Suppressor macrophage (primary cell): ENCODE measurements at places on chromosomes 1 and 21.
A peak's percentile ranks its signal among the peaks of the same experiment; 100 is the strongest.

DNA sequence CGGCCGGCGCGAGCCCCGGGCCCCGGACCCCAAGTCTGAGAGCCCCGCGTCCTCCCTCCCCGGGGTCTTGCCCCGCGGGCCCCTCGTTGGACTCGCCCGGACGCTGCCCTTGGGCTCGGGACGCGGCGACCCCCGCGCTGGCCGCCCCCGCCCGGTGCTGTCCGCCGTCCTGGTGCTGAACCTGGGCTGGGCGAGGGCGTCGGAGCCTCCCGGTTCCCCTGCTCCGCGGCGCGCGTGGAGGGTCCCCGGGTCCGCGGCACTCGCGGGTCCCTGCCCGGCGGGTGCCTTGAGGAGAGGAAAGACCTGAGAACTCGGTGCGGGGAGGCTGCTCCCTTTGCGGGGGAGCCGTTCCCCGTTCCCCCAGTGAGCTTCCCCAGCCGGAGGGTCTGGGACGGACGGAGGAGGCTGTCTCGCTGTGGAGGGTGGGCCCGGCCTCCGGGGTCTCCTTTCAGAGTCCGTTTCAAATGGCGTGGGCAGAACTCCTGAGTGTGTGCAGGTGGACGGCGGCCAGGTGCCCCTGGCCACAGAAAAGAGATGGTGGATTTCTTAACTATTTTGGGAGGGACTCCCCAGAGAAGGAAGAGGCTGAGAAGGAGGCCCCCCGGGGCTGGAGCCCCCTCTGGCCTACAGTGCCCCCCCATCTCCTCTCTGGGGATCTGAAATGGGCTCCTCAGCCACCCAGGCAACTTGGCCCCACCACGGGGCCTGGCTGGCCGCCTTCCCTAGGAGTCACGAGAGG is 595 bp downstream of the GABRD start:
- DNase-seq, result no peak

- no peak for DNase-seq
Observed at GRCh38 chr1:34066981-34067603, 97.9 kb downstream of the CSMD2 start.

DNA sequence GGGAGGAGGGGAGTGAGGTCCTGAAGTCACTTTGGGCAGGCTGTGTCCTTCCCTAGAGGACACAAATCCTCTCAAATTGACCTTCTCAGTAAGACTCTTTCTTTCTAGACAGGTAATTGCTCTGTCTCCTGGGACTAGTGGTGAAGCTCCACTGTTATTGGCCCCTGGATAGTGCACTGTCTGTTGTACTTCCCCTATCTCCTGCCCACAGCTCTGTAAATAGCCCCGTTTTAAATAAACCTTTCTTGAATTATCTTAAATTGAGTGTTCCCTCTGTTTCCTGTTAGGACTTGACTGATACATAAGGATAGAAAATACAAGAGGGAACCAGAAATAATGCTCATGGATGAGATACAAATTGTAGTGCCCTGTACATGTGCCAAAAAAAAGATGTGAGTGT is 229.5 kb upstream of the USP24 start:
- DNase-seq, result no peak

DNA sequence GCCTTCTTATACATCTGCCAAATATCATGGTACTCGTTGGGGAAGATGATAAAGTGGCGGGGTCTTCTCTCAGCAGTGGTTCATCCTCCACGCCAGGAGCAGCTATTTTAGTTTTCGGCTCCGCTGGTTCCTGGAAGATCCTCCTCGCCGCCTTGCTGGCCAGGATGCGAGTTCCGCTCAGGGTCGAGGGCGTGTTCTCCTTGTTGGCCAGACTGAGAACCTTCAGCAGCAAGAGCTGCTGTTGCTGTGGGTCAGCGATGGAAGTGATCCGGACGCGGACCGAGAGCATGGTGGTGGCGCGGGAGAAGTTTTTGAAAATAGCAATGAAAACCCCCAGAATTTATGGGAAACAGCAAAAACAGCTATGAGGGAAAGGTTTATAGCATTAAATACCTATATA is 11.4 kb upstream of the CFAP126 start:
- DNase-seq, result no peak

DNA sequence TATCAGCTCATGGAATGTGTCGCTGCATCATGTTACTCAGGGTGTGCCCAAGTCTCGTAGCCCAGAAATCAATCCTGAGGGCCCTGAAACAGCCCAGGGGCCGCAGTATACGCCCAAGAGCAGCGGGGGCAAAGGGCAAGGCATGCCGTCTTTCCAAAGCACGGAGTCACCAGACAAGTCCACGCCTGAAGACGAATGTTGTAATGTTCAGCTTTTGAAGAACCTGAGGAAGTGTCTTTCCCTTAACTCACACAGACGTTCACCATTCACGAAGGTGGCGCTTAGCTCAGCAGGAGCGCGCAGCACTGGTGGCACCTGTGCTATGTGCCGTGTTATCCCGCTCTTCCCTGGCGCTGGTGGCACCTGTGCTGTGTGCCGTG is 18.8 kb upstream of the PWP2 start:
- no peak for DNase-seq

DNA sequence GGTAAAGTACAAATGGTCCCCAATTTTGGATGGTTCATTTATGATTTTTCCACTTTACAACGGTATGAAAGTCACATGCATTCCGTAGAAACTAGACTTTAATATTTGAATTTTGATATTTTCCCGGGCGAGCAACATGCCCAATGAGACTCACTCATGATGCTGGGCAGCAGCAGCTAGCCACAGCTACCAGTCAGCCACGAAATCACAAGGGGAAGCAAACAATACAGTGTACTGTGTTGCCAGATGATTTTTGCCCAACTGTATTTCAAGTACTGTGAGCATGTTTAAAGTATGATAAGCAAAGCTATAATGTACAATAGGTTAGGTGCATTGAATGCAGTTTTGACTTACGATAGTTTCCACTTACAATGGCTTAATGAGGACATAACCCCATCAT is 266.8 kb downstream of the VAV3 start:
- DNase-seq, result no peak

GRCh38 chr1:19650416-19651140 is 6.5 kb downstream of the NBL1 start:
- no peak for DNase-seq

- DNase-seq, result no peak
Observed at GRCh38 chr1:203044546-203045250, 18.4 kb downstream of the PPFIA4 start.

DNA sequence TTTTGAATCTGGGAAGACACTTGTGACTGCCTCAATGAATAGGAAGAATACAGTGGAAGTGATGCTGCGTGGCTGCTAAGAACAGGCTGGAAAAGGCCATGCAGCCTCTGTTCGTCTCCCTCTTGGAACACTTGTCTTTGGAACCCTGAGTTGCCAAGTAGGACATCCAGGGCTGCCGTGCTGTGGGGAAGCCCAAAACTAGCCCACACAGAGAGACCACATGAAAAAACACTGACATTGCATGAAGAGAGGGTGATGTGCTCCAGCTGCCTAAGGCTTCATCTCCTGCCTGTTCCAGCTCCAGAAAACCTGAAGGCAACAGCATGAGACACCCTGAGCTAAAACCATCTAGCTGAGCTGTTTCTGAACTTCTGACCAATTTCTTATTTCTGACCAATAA is 61.1 kb upstream of the GNG4 start:
- no peak for DNase-seq

GRCh38 chr1:18481190-18481920 is 625 bp downstream of the KLHDC7A start:
- no peak for DNase-seq

- peak; percentile 84 for DNase-seq
Observed at GRCh38 chr1:111127923-111128643, 11.8 kb downstream of the DRAM2 start.

DNA sequence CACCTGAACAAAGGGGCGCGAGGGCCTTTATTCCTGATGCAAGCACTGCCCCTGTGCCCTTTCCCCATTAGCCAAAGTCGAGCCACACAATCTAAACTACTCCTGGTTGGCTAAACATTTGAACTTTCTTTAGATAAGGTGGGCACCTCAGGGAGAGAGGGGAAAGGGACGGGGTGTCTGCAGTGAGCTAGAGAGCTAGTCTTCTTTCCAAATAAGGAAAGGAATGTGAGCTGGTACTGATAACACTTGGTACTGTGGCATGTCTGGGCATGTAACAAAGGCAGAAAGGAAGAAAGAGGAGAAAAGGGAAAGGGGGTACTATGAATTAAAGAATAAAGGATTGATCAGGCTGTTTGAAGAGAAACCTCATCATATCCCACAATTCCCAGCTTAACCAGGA is 62.8 kb downstream of the OVGP1 start:
- no peak for DNase-seq

GRCh38 chr1:93702828-93703183 is 21.2 kb upstream of the BCAR3 start:
- DNase-seq, result no peak

- no peak for DNase-seq
Observed at GRCh38 chr1:192587386-192588266, 12.1 kb downstream of the RGS1 start.

- no peak for DNase-seq
Observed at GRCh38 chr21:24208562-24209260, 1398.6 kb downstream of the MRPL39 start.

- DNase-seq, result no peak
Observed at GRCh38 chr1:172040466-172040865, 199.2 kb downstream of the DNM3 start.

DNA sequence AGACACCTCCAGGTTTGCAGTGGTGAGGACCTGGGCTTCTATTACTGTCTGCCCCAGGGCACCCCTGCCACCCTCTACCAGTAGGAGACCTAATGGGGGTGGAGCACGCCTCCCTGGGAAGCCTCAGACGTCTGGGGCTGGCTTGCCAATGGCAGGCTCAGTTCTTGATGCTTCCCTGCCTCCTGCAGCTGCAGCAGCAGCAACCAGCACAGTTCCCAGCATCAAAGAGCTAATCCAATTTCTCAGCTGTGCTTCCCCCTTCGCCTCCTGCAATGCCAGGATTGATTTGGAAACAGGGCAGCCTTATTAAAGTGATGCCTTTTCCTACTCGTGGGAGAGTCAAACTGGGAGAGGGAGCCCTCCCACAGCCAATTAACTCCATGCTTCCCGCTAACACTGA is 8.2 kb downstream of the SYT2 start:
- no peak for DNase-seq

DNA sequence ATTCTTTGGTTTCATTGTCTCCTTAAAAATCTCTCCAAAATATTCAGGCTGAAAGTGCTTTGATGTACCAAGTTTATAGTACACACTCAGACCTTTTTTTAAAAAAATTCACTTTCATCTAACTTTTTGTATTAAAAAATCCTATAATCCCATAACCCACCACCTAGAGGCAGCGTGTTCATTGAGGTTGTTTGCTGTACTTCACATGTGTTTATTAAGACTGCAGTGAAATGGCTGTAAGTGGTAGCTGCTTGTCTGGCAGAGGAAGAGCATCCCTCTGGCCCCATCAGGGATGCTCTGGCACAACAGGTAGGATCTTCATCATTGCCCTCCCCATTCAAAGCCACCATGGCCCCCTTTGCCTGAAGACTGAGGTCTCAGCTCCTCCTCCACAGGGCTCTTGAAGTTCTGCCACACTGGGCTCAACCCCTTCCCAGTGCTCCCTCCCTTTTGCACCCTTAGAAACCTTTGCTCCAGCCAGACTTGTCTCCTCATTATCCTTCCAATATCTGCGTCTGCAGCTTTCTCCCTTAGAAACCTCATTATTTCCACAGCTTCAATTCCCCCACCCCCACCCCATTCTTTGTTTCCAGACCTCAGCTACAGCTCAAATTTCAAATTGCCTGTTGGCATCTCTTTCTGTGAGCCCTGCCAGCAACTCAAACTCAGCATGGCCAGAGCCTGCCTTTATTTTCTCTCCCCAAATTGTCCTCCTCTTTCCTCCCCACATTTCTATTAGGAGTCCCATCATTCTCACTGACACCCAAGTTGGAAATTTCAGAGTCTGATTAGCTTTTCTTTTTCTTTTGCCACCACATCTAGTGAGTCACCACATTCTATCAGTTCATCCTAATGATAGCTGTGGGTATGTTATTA is 369.6 kb upstream of the USP24 start:
- DNase-seq, result no peak

GRCh38 chr1:97334454-97334853 is 586.4 kb downstream of the DPYD start:
- DNase-seq, result no peak

GRCh38 chr1:81937791-81938450 is 137.2 kb downstream of the ADGRL2 start:
- DNase-seq, result no peak

- no peak for DNase-seq
Observed at GRCh38 chr1:170695955-170696590, 32.1 kb downstream of the PRRX1 start.

DNA sequence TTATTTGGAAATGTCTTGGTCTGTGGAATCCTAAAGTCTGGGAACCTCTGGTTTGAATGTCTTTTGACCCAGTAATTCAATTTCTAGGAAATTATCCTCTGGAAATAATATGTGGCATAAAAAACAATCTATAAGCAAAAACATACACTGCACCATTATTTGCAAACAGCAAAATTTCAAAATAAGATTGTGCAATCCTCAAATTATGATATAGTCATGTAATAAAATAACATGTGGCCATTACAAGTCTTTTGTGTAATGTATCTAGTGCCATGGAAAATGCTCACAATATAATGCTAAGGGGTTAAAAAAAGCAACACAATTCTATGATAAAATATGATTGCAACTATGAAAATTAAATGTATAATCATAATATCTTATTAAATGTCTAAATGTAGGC is 312.9 kb upstream of the RUNX1 start:
- no peak for DNase-seq
